Nephron progenitor cell (in vitro differentiated cells): ENCODE measurements at places on chromosomes 6 and 20.
A peak's percentile ranks its signal among the peaks of the same experiment; 100 is the strongest.

DNA sequence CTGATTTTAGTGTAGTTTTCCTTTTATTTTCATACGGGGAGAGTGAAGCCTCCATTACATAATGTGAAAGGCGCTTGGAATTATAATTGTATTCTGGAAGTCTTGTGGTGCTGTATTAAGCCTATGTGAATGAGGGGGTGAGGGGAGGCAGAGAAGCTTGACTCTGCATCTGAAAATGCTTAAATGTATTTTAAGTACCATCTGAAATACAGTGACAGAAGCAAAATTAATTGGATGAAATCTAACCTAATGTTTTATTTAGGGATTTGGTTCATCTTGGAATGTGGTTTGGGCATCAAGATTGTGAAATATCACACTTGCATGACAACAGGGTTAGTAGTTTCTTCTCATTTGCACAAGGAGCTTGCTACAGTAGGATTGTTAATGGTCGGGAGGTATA, 41.2 kb downstream of the TMEM200A start:
- DNase-seq, result no peak

DNA sequence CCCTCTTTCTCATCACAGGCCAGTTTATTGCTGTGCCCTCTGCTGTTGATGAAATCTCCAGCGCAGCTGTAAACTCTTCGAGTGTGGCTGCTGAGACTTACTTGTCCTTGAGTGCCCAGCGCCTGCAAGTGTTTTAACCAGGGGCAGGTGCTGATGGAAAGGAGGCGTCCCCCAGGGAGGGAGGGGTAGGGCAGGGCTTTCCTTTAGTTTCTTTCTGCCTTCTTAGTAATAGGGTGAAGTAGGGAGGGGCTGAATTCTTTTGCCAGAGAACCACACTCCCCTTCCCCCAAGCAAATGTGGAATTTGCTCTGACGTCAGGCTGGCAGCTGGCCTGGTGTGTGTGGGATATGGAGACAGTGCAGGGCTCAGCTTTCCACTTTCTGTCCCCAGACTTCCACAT, 61.2 kb downstream of the IGF2R start:
- DNase-seq, result peak; percentile 29

DNA sequence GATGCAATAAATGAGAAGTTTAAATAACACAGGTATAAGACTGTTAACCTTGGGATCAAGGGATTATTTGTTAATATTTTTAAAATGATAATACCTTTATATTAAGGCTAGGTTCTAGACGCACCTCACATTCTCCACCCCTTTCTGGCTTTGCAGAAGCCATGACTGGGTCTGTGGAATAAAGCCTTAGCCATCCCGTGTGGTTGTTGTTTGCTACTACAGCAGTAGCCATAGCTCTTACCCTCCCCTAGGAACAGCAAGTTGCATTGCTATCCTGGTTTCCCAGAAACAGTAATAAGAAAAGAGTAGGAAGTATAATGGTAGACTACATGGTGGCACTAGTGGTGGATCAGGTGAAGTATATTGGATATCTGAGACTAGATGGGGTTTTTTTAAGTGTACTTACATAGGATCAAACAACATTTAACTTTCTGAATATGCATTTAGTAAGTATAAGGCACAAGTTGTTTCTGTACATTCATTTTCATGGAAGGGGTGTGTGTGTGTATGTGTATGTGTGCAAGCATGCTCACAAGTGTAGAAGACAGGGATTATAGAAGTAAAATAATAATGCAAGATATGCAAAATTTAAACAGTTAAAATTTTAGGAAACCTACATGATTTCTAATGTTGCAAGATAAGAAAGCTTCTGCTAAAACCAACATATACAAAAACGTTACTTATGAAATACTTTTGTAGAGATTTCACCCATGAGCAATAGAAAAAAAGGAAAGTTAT, 384.2 kb downstream of the PRKN start:
- no peak for DNase-seq

GRCh38 chr6:56168596-56168995, 78.8 kb downstream of the COL21A1 start:
- no peak for DNase-seq

- peak; percentile 63 for DNase-seq
These were observed 65.9 kb downstream of the PTPN1 start for GRCh38 chr20:50575865-50576720.

- no peak for DNase-seq
These were observed 674.9 kb downstream of the HDGFL1 start for GRCh38 chr6:23244300-23244699.

DNA sequence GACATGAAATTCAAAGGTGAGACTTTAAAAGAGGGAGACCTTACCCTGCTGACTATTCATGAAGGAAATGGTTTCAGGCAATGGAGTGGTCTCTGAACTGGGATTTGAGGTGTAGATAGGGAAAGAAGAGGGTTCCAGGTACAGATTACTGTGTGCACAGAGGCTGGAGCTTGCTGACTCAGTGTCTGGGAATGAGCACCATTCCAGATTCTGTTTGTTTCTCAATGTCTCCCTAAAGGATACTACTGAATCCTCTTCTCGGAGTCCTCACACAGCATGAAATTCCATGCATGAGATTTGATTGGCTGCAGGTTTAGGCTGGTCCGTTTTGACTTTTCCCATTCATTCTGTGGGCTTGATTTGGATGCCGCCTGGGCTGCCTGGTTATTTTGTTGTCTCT, 49.0 kb downstream of the PPP1R14C start:
- DNase-seq, result no peak

DNA sequence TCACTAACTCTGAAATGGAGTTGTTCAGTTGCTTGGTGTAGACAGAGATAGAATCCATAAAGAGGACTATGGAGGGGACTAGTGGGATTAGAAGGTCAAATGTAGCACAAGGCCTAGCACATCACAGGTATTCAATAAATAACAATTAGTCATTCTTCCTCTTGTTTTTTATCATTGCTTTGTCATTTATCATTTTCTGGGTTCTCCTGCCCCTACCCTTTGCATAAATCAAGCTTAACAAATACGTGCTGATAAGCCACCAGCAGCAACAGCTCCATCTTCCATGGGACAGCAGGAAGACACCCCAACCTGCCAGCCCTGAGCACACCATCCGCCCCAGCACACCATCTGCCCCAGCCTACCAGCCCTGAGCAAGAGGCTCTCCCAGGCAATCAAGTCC, 23.1 kb downstream of the TRAM2 start:
- no peak for DNase-seq

GRCh38 chr20:58081846-58082245, 146.6 kb downstream of the ANKRD60 start:
- DNase-seq, result no peak

DNA sequence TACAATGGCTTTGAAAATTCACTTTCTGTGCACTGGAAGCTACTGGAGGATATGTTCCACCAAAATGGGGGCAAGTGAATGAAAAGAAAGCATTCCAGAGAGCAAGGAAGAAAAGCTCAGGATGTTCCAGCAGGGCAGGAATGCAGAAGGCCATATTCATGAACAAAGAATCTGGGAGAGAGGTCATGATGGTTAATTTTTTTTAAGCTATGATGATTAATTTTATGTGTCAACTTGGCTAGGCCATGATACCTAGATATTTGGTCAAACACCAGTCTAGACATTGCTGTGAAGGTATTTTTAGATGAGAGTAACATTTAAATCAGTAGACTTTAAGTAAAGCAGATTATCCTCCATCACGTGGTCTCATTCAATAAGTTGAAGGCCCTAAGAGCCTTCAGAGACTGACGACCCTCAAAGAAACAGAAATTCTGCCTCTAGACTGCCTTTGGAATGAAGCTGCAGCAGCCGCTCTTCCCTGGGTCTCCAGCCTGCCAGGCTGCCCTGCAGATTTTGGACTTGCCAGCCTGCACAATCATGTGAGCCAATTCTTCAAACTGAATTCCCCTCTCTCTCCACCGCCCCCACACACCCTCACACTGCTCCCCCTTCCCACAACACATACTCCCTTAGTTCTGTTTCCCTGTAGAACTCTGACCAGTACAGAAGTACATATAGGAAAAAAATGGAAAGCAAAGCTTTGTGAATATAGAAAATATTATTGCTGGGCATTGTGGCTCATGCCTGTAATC, 20.1 kb upstream of the GCM1 start:
- DNase-seq, result no peak

GRCh38 chr6:52126231-52126630, 38.8 kb upstream of the PKHD1 start:
- no peak for DNase-seq

DNA sequence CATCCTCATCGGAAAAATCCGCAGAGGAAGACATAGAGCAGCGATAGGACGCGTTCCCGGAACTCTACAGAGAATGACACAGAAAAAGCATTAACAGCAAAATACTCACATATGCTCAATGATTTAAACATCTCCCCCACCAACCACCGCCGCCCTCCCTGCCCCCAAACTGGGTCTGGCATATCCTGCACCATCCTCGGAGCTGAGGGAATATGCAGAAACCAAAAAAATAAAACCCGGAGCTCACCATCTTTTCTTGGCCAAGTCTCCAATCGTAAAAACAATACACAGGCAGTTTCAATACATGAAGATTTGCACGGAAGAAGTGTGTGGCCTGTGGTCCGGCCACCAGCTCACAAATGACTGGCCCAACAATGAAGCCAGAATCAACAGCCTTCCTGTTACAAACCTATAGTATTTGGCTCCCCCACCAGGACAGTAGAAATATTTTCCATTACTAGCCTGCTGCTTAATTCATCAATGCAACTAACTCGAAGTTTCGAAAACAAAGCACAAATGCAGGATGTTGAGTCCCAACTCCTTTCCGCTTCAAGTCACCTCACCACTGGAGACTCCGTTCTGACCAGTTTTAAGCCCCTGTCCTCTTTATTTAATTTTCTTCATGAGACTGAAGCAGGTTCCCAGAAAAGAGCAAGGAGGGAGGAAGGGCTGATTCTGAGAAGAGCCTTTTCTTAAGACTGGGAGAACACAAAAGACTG, 103.2 kb upstream of the BEND6 start:
- peak; percentile 39 for DNase-seq

- DNase-seq, result no peak
These were observed 1.9 kb downstream of the STMND1 start for GRCh38 chr6:17103715-17104114.

DNA sequence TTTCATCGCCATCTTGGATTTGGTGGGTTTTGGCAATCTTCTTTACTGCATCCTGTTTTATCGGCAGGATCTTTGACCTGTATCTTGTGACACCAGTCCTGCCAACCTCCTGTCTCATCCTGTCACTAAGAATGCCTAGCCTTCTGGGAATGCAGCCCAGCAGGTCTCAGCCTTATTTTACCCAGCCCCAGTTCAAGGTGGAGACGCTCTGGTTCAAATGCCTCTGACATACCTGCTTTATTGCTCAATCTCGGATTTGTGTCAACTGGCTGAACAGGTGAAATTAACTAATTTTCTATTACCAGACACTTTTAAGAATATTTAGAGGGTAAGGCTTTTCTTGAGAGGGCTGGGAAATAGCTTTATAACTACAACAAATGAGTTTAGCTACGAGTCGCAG, 102.5 kb downstream of the SASH1 start:
- no peak for DNase-seq

DNA sequence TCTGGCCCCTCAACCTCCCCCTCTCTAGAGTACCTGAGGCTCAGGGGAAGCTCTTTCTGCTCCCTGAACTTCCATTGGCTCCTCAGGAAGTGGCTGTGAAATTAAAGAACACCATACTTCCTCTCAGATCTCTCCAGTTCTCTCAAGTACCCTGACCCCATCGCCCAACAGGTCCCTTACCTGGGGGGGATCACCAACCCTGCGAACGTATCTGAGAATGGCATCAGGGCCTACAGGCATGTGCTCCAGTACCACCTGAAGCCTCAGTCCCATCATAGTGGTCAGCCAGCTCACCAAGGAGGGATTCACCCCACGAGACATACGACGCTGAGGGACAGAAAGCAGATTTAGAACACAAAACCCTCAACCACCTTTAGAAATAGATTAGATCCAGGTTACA, 11.8 kb downstream of the BAG6 start:
- no peak for DNase-seq

GRCh38 chr6:49911252-49911651, 44.9 kb upstream of the CRISP1 start:
- no peak for DNase-seq

- no peak for DNase-seq
These were observed 36.2 kb upstream of the ZMYND8 start for GRCh38 chr20:47392721-47393073.

GRCh38 chr20:61387204-61387953, 135.3 kb downstream of the CDH4 start:
- DNase-seq, result peak; percentile 68

DNA sequence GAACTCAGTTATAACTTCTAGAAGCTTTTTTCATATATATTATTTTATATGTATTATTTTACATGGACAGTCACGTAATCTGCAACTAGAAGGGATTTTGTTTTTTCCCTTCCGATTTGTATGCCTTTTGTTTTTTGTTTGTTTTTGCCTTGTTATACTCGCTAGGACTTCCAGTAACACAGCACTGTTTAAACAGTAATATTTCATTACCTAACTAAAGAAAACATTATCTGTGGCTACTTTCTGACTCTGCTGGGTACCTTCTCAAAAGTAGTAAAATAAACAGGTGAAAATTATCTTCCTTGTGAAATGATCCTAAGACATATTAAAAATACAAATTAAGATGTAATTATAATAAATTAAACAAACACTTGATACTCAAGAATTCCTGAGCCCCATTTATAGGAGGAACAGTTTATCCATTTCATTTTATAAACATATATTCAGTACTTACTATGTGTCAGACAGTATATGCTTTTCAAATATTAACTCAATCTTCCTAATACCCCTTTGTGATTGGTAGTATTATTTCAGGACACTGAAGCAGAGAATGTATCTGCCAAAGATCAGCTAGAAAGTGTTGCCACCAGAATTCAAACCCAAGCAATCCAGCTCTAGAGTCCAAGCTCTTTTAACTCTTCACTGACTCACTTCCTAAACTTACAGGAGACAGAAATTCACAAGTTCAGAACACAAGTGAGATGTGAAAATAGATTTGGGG, 65.3 kb downstream of the MAP3K5 start:
- no peak for DNase-seq
